ENCODE measurements at places on chromosomes 2 and 18.

GRCh38 chr2:173999724-174000123, 34.6 kb upstream of the SP3 start:
- no peak for DNase-seq

- no peak for DNase-seq
Observed at GRCh38 chr18:63783394-63783793, 8.2 kb downstream of the SERPINB7 start.

DNA sequence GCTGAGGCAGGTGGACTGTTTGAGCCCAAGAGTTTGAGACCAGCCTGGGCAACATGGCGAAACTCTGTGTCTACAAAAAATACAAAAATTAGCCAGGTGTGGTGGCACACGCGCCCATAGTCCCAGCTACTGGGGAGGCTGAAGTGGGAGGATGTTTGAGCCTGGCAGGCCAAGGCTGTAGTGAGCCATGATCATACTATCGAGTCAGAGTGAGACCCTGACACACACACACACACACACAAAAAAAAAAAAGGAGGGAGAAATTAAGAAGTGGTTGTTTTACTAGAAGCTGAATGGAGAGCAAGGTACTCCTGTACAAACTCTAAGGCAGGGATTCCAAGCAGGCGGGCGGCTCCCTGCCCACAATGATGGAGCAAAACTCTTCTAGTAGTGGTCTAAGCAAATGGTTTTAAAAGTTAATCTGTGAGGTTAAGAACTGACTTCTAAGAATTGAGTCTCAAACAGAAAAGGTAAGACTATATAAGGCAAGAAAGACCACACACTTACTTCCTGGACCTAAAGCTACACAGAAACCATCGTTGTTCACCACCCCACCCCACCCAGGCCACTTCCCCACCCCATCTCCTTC, 2.6 kb downstream of the ANKRD44 start:
- DNase-seq = peak; percentile 39

GRCh38 chr2:238696786-238697185, 151.1 kb upstream of the TWIST2 start:
- no peak for DNase-seq

GRCh38 chr2:239039479-239039861, 191.6 kb downstream of the TWIST2 start:
- DNase-seq = no peak

DNA sequence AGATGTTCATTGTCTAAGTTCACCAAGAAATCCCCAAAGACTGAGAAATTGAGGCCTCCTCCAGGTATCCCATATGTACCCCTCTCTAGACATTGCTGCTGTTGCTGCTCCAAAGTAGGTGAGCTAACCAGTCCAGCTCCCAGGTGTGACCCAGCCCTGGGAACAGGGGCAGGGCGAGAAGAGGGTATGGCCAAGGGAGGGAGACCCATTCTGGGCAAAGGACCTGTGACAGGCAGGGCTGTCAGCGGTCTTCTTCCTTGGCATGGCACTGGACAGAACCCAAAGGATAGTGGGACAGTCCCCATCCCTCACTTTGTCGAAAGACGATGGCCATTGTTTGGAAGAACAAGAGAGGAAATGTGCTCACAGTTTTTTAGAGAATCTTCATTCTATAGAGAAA, 7.2 kb upstream of the INO80C start:
- no peak for DNase-seq

DNA sequence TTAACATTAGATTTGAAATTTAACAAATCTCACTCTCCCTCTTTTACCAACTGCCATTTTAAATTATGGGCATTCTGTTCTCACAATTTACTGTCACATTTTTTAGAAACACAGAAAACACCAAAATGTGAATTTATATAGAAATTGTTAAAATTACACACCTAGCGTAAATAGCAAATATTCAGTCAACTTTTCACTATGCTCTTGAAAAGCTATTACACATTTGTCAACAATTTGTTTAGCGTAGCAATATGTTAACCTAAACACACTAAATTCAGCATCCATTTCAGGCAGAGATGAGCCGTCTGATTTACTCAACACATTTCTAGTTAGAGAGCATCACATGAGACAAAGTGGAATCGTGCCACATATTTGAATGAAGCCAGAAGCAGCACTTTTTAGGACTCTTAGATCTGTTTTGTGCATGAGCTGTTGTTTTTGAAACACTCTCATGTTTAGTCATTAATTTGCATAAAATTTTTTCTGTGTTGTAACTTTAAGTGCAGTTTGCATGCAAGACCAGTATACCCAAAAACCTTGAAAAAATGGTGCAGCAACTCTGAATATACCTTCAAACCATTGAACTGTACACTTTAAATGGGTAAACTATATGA, 8.2 kb downstream of the TTC32 start:
- DNase-seq = no peak

DNA sequence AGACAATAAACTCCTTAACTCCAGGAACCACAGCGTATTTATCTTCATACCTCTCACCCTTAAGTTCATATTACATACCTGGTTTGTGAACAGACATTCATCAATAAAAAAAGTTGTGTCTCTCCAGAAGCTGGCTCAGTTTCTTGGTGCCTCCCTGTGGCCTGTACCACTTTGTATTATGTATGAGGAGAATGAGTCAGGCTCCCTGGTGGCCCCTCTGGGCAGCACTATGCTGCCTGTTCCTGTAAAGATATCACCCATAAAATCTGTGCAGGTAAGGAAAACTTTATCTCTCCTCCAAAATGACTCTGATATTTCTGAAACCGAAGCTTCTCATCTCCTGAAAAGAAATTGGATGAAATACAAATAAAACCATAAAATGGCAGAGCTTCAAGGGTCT, 198.4 kb upstream of the NT5C1B start:
- DNase-seq = no peak

- DNase-seq = no peak
Observed at GRCh38 chr2:96618596-96619283, 19.4 kb downstream of the KANSL3 start.

GRCh38 chr2:148161909-148162435, 141.1 kb downstream of the MBD5 start:
- no peak for DNase-seq

GRCh38 chr2:159677654-159678053, 34.7 kb upstream of the MARCHF7 start:
- no peak for DNase-seq

- DNase-seq = no peak
Observed at GRCh38 chr18:9552191-9552590, 62.2 kb downstream of the PPP4R1 start.

DNA sequence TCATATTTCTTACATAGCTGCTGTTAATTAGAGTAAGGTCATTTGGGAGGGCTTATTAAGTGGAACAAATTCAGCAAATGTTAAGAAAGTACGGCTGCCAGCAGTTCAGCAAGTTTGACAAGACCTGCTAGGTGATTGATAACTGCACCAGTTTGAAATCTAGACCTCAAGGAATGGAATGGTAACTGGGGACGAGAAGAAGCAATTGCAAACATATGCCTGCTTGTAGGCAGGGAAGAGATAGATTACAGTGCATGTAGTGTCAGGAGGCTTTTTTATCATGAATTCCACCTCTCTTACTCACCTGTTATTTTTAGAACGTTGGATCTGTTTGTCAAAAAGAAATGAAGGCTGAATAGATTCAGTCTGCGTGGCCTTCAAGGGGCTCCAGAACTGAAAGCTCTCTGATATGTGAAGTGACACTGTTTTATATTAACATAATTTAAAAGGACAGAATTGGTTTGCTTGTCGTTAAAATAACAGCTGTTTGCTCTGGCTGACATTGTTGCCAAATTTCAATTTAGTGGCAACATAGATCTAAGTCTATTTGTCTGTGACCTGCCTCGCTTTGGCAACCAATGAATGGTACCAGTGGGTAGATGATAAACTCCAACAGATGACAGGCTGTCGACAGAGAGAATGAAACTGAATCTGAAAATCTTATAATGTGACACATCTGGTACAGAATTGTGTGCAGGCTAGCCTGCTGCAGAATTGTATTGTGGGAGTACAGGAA, 199.3 kb downstream of the ZNF407 start:
- DNase-seq = no peak

GRCh38 chr2:101638181-101638711, 59.3 kb upstream of the MAP4K4 start:
- DNase-seq = no peak

- no peak for DNase-seq
Observed at GRCh38 chr2:10326707-10327594, 24.2 kb downstream of the HPCAL1 start.

- no peak for DNase-seq
Observed at GRCh38 chr2:120858361-120859106, 122.9 kb downstream of the GLI2 start.

GRCh38 chr2:37168217-37168981, 11.6 kb upstream of the EIF2AK2 start:
- no peak for DNase-seq

DNA sequence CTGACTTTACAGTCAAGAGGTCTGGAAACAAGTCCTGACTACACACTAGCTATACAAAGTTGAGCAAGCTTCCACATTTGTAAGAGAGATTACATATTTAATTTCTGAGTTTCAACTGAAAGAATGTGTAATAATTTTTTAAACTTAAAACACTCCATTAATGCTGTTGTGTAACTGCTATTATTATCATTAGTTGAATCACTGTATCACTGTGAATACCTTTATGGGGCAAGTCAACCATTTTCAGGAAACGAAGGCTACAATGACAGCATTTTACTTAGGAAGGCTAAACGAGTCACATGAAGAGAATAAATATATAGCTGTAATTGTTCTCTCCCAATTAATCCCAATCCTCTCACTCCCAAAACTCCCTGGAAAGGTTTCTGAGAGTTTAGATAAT, 46.3 kb downstream of the TRIP12 start:
- no peak for DNase-seq

All from activated naive CD4-positive, alpha-beta T cell treated with anti-CD3 and anti-CD28 coated beads, Interleukin-2, amount 50 U/mL, for 16 hours (primary cell).